ENCODE measurements at places on chromosomes 1 and 21.

GRCh38 chr1:26787706-26788514, at the start of gene PIGV:
Gene PIGV, plus strand, starts transcription at chr1:26787950. Its CDS starts 2,866 bp downstream, at chr1:26790816.
- DNase-seq, result peak; percentile 86

DNA sequence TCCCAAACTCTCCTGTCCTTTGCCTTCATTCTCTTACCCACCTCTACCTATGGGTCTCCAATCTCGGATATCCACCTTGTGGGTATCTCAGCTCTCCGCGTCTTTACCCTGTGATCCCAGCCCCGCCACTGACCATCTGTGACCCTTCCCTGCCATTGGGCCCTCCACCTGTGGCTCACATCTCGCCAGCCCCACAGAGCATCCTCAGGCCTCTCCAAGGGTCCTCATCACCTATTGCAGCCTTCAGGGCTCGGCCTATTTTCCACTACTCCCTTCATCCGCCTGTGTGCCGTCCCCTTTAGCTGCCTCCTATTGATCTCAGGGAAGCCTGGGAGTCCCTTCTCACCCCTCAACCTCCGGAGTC, 11.1 kb downstream of the BCAN start:
- DNase-seq, result no peak

- no peak for DNase-seq
Measured at GRCh38 chr1:107776900-107777663, 187.9 kb downstream of the VAV3 start.

DNA sequence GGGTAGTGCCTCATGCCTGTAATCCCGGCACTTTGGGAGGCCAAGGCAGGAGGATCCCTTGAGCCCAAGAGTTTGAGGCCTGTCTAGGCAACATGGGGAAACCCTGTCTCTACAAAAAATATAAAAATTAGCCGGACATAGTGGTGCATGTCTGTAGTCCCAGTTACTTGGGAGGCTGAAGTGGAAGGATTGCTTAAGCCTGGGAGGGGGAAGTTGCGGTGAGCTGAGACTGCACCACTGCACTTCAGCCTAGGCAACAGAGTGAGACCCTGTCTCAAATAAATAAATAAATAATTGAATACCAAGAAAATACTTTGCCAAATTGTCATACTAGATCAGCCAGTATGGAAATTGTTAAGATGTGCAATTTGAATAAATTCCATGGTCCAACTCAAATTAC, 5.9 kb upstream of the RBBP5 start:
- DNase-seq, result no peak

GRCh38 chr21:42836767-42837301, 42.5 kb downstream of the WDR4 start:
- DNase-seq, result no peak

- no peak for DNase-seq
Measured at GRCh38 chr21:31410499-31411131, 66.6 kb upstream of the TIAM1 start.

DNA sequence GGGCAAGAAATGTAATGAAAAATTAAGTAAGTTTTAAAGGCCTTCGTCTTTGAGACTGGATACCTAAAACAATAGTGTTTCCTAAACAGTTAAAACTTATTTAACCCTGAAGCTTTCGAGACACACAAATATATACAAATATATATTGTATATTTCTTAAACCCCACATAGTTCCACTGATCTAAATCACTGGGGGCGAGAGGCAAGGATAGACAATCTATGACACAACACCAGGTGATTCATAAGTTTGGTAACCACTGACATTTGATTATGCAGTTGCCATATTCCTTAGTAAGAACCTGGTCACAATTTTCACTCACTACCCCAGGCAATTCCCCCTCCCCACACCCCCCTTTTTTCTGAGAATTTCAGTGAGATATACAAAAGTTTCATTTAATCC, 55.3 kb upstream of the BOLA1 start:
- peak; percentile 63 for DNase-seq

GRCh38 chr1:69528376-69528775, 39.3 kb upstream of the LRRC7 start:
- no peak for DNase-seq

DNA sequence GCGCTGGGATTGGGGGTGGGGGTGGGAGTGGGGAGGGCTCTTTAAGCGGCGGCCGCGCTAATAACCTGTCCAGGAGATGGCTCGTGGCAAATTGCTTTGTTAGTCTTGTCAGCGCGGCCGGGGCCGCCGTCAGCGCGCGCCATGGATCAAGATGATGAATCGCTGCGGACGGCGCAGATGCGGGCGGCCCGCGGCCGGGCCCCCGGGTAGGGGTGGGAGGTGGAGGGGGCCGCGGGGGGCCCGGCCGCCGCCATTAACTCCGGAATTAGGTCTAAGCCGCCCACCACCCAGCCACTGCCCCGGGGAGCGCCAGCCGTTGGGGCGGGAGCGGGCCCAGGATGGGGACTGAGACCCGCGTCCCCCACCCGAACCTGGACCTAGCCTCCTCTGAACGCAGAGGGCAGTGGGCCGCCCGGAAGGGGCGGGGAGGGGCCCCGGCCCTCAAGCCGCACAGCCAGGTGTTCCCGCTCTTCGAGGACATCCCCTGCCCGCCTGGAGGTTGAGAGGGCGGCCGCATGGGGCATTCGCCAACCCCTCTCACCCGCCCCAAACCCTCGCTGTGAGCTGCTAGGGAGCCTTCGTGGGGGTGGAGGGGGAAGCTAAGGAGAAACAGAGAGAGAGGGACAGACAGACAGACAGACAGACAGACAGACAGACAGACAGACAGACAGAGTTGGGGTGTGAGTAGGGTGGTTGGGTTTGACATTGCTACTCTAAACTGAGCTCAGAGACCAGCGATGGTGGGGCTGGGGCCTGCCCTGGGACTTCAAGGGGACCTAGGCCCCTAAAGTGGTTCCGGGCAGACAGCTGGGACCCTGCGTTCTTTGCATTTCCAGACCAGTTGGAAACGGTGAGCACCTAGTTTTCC, 3.8 kb upstream of the DMBX1 start:
- no peak for DNase-seq

- peak; percentile 21 for DNase-seq
Measured at GRCh38 chr1:10795276-10796021, 997 bp downstream of the CASZ1 start.

DNA sequence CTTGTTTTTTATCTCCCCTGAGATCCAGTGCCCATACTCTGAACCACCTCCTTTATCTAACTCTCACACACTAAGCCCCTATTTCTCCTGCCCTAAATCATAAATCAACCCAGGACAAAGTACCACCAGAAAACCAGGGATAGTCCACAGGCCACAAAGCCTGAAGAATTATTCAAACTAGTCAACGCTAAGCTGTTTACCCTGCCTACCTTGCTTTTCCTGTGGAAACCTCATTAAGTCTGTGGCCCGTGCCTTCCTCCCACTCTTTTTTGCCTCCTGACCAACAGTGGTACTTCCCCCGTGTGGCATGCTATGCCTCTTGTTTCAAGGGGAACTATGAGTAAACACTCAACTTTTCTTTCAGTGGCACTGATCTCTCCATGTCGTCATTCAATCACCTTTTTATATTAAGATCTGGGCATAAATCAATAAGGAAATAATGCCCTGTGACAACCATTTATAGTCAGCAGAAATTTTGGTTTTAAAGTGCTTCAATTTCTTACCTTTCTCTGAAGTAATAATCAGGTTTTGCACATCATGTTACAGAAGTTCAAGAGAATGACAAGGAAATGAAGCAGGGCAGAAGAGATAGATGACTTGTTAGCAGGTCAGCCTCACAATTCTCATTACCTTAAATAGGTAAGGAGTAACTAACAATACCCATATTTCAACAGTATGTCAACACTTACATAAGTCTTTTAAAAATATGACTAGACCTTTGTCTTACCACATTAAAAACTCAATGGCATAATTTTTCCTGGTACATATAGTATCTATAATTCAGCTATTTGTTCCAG, 32.1 kb downstream of the EYA3 start:
- no peak for DNase-seq

DNA sequence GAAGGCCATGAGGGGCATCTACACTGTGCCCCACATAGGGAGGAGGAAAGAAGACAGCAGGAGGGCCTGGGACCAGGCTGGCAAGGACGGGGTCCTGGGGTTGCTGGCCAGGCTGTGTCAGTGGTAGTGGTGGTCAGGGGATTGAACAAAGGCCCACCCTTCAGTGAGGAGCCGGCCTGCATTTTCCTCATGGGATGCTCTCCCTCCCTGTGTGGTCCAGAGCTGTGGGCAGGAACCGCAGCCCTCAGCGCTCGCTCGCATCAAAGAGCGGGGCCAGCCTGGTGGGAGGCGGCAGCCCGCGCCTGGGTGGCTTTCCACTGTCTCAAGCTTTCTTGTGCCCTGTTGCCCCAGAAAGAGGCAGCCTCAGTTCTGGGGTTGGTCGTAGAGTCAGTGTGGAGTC, 24.8 kb downstream of the LHX4 start:
- no peak for DNase-seq

- no peak for DNase-seq
Measured at GRCh38 chr1:111598544-111598943, 21.0 kb upstream of the RAP1A start.

DNA sequence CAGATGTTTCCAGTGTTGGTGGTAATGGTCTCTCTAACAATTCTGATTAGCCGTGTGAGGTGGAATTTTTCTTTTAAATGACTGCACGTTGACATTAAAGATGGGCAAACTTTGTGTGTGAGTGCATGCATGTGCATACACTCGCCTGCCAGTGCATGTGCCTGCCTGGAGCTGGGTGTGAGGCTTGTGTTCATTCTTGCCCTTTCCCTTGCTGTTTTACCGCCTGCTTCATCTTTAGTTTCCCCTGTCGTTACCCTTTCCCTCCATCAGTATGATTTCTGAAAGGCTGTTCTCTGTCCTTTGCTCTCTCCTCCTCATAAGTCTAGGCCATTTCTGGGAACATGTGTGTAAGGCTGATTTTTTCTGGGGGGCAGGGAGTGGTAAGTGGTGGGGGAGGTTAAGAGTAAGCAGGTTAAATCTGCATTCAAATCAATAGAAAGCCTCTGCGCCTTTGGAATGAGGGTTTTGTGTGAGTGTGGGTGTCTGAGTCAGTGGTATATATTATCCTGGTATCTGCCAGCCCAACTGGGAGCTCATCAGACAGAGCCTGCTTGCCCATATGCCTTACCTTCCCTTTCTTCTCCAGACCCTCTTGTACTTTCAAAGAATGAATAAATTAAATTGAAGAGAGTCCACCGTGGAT, 112.5 kb downstream of the PBX1 start:
- peak; percentile 18 for DNase-seq

DNA sequence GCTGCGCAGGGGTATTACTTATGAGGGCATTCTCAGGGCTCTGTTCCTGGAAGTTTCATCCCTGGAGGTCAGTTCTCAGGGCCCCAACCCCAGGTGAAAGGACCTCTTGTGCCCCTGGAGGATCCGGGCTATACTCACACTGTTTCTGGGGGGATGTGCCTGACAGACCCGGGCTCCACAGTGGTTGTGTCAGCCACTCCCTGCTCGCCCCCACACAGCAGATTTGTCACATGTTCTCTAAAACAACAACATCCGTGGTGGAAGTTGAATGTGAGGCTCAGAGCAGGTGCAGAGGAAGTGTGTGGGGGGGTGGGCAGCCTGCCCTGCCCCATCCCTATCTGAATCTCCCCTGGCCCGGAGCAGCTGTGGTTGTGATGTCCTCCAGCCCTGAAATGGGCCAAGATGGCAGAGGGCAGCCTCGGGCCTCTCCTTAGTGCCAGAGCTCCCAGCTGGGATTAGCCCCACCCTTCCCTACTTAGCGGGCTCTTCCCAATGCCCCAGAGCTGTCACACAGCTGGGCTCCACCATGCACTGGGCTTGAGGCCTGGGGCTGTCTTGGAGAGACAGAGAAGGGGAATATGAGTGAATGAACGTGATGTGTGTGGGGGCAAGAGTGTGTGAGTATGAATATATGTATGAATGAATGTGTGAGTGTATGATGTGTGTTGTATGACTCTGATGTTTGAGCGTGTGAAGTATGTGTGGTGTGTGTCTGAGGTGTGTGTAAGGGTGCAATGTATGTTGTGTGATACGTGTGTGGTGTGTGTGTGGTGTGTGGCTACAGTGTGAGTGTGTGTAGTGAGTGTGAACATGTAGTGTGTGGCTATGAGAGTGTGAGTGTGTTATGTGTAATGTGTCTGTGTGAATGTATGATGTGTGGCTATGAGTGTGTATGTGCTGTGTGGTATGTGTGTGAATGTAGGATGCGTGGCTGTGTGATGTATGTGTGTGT, 1.5 kb upstream of the FCMR start:
- DNase-seq, result no peak

GRCh38 chr1:153805042-153805745, 30.0 kb downstream of the SLC27A3 start:
- peak; percentile 86 for DNase-seq

GRCh38 chr21:45819478-45820170, 161.9 kb upstream of the COL6A1 start:
- no peak for DNase-seq

- DNase-seq, result no peak
Measured at GRCh38 chr1:38194472-38194871, 147.9 kb upstream of the POU3F1 start.

DNA sequence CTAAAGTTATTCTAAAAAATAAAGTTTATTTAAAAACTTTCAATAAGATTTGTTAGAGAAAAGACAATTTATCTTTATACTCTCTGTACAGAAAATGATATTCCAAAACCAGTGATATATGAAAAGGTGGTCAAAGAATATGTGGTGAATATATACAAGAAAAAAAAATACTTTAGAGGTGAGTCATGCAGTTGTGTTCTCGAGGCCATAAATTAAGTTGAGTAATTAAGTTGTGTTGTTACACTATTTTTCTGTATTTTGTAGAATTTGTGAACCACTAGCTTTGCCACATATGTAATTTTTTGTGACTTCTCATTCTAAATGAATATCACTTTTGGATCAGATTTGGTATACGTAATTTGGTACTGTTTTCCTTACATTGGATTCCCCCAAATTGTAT, 23.6 kb upstream of the DUSP10 start:
- DNase-seq, result peak; percentile 39

DNA sequence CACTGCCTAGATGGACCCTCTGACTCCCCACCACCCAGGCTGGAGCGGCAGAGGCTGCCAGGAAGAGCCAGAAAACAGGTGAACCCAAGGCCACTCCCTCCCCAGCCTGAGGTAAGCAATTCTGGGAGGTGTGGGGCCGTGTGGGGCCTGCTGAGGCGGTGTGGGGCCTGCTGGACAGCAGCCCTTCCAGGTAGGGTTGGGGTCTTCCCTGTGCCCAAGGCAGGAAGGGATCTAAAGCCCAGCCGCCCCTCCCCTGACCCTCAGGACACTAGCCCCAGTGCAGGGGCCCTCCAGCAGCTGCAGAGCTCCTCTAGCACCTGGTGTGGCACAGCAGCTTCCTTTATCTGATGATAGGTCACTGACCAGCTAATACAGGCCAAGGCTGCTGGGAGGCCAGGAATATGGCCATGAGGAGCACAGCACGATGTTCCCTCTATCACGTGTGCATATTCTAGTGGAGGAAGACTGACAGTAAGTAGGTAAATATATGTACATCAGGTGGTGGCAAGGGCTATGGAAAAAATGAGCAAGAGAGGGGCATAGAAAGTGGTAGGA, 86.9 kb downstream of the IER5 start:
- no peak for DNase-seq

DNA sequence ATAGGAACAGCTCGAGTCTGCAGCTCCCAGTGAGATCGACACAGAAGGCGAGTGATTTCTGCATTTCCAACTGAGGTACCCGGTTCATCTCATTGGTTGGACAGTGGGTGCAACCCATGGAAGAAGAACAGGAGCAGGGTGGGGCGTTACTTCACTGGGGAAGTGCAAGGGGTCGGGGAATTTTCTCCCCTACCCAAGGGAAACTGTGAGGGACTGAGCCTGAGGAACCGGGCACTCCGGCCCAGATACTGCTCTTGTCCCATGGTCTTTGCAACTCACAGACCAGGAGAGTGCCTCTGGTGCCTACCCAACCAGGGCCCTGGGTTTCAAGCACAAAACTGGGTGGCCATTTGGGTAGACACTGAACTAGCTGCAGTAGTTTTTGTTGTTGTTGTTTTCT, 307.1 kb downstream of the AMY1C start:
- no peak for DNase-seq
